ENCODE measurements at places on chromosomes 7 and 10. TPM values are rescaled to one million over a fixed set of nuclear protein-coding genes. Genes with fewer than 3 reads are reported as not detected.
A peak's percentile ranks its signal among the peaks of the same experiment; 100 is the strongest.

DNA sequence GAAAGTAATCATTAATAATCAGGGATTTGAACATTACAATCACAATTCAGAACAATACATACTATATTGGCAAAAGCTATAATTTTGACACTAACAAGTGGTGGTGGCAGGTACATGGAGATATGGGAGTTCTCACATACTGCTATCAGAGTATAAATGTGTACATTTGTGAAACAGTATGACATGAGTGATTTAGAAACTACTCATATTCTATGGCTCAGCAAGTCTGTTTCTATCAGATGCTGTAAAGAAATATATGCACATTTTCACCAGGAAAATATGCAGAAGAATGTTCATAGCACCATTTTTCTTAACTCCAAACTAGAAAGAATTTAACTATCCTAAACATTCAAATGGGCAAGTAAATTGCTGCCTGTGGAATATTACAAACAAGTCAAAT is 620.0 kb downstream of the SH2D4B start:
- DNase-seq = no peak

DNA sequence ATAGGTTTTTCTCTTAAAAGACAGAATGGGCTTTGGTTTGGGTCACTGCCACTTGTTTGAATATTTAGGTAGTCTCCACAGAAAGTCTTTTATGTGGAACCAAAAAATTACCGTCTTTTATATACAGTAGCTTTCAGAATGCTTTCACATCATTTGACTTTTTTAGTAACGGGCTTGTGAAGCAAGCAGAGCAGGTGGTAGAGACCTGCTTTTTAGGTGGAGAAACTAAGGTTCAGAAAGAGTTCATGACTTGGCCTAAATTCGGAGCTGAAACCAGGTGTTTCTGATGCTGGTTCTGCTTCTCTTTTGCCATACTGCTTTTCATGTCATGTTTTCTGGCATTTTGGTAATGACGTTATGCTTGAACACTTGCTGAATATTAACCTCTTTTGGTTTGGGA is 36.3 kb downstream of the GARS1 start:
- no peak for DNase-seq

DNA sequence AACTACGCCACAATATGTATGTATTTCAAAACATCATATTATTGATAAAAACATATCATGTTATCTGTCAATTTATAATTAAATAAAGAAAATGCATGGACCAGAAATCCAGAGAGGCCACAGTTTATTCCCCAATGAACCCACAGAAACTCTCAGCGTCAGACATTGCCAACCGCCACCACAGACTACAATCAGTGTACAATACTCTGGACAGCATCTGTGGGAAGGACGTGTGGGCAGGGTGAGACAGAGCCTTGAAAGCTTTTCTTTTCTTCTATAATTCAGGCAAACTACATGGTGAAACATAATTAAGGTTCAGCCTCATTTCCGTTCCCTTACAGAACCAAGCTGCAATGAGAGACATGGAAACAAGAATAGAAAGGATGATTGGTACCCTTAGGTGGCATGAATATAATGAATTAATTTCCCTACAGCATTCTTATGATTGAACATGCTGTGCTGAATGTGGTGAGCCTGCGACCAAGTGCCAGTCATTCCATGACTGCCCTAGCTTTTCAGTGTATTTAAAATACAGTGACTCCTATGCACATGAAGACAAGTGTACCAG is 909.3 kb downstream of the SORCS1 start:
- no peak for DNase-seq

DNA sequence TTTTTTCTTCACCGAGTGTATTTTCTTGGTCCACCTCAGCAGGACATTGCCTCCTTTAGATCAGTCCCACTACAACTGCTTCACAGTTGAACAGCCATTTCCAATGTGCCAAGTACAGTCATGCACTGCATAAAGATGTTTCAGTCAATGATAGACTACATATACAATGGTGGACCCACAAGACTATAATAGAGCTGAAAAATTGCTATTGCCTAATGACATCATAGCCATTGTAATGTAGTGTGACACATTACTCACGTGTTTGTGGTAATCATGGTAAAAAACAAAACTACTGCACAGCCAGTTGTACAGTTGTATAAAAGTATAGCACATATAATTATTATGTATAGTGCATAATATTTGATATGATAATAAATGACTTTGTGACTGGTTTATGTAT is 113.8 kb upstream of the HPS1 start:
- no peak for DNase-seq

GRCh38 chr10:89973326-89973725 is 271.9 kb downstream of the KIF20B start:
- DNase-seq = no peak

GRCh38 chr7:139046143-139046542 is 10.3 kb upstream of the ZC3HAV1L start:
- no peak for DNase-seq

GRCh38 chr7:73521636-73522104 is 423 bp downstream of the BAZ1B start:
- DNase-seq = peak; percentile 9

DNA sequence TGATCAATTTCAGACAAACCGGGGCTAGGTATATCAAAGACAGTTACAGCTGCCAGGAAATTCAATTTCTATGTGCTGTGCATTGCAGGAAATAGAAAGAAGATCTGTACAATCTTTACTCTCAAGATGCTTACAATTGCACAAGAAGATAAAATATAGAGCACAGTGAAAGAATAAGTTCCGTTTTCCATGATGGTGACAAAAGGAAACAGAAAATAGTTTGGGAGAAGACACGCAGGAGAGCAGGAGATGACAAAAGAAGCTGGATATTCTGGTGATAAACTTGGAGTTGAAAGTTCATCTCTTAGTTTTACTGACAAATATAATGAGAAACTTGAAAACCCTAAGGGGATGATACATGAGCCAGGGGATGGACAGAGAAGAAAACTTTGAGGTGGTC is 646.0 kb downstream of the PARD3 start:
- no peak for DNase-seq

MTURN gene
- 3.3 TPM for total RNA-seq

HIBADH gene
- total RNA-seq = 10.9 TPM

ADIRF gene
- not detected for total RNA-seq

LRRC61 gene
- total RNA-seq = 29.4 TPM

CALML3 gene
- total RNA-seq = not detected
